ENCODE measurements at places on chromosomes 7 and 10. TPM values are rescaled to one million over a fixed set of nuclear protein-coding genes. Genes with fewer than 3 reads are reported as not detected.

LLCFC1 gene
- total RNA-seq = not detected

GJD4 gene
- not detected for total RNA-seq

VAX1 gene
- total RNA-seq = not detected

CFAP58 gene
- 0.19 TPM for total RNA-seq

IL6 gene
- total RNA-seq = 0.35 TPM

NRAP gene
- total RNA-seq = not detected

BCAP29 gene
- 43.6 TPM for total RNA-seq

SFXN3 gene
- total RNA-seq = 36.0 TPM

AKR1C8 gene
- total RNA-seq = not detected

CPXM2 gene
- not detected for total RNA-seq

SLC4A2 gene
- 127 TPM for total RNA-seq

COL17A1 gene
- not detected for total RNA-seq

STK17A gene
- total RNA-seq = 30.8 TPM

LIPJ gene
- not detected for total RNA-seq

RHOBTB1 gene
- total RNA-seq = 0.69 TPM

CPN1 gene
- not detected for total RNA-seq

SAMD9 gene
- total RNA-seq = 8.6 TPM

CYP2C18 gene
- 1.2 TPM for total RNA-seq

SLC29A4 gene
- total RNA-seq = 1.8 TPM

SDK1 gene
- total RNA-seq = 0.16 TPM

PPP1R17 gene
- total RNA-seq = not detected

CAMK1D gene
- total RNA-seq = 5.6 TPM

GDF2 gene
- not detected for total RNA-seq

FAM237B gene
- not detected for total RNA-seq

PLEKHS1 gene
- total RNA-seq = not detected

ORC5 gene
- total RNA-seq = 35.8 TPM

PRSS37 gene
- total RNA-seq = not detected

Data from activated CD4-positive, alpha-beta T cell treated with anti-CD3 and anti-CD28 coated beads, Interleukin-2, amount 10 ng/mL, durations not matched to agents 24 days and 14 days (primary cell).